ENCODE measurements at places on chromosomes 13 and 19.

- no peak for DNase-seq
These were observed 91.3 kb downstream of the KCNRG start for GRCh38 chr13:50106559-50106958.

DNA sequence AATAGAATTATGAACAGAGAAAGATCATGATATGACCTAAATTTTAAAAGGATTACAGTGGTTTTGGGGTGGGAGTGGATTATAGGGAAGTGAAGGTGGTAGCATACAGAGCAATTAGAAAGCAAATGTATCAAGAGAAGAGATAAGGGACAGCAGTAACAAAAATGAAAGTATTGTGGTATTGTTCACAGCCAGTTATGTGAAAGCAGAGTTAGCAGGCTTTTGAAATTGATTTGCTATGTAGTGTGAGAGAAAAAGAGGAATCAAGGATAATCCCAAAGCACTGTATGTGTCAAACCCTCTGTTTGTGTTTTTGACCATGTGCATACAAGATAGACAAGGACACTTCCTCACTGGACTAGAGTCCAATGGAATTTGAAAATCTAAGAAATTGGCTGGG lies 1721.4 kb downstream of the PCDH9 start:
- no peak for DNase-seq

GRCh38 chr19:29841559-29842367 lies 30.0 kb downstream of the CCNE1 start:
- DNase-seq: no peak

DNA sequence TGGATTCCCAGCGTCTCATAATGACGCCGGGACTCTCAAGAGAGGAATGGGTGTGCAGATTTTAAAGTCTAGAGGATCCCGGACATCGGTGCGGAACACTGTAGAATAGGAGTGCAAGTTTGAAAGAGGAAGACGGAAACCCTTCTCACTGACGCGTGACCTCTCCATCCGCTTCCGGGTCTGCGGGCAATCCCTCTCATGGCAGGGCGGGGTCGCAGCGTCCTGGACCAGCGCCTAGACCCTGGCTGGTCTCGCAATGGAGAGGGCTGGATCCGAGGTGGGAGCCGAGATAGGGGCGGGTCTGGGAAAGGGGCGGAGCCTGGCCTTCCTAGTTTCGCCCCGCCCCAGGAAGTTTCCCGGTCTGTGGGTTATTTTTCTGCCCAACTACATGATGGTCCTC lies 4.6 kb upstream of the ZNF845 start:
- no peak for DNase-seq

DNA sequence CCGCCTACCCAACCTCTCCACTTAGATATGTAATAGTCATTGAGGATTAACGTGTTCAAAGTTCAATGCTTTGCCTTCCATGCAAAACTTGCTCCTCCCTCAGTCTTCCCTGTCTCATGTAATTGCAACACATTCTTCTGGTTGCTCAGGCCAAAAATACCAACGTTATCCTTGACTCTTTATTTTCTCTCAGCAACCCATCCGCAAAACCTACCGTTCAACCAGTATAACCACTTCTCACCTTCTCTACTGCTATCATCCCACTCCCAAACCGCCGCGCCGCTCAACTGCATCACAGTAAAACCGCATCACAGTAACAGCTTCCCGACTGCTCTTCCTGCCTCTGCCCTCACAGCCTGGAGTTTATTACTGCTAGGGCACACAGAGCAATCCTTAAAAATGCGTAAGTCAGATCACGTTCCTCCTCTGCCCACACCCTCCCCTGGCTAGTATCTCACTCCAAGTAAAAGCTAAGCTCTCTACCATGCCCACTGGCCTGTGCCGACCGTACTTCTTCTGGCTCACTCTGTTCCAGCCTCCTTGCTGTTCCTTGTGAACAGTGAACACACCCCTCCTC lies 8.2 kb downstream of the MTIF3 start:
- no peak for DNase-seq
